NCI-H446 treated with DMSO at 0.1 percent for 48 hours (cell line): ENCODE measurements at places on chromosomes 7 and 10.

- no peak for DNase-seq
Observed at GRCh38 chr7:87564296-87564963, 36.3 kb downstream of the ABCB1 start.

GRCh38 chr7:55502124-55502857 lies 70.0 kb downstream of the VOPP1 start:
- DNase-seq: no peak

DNA sequence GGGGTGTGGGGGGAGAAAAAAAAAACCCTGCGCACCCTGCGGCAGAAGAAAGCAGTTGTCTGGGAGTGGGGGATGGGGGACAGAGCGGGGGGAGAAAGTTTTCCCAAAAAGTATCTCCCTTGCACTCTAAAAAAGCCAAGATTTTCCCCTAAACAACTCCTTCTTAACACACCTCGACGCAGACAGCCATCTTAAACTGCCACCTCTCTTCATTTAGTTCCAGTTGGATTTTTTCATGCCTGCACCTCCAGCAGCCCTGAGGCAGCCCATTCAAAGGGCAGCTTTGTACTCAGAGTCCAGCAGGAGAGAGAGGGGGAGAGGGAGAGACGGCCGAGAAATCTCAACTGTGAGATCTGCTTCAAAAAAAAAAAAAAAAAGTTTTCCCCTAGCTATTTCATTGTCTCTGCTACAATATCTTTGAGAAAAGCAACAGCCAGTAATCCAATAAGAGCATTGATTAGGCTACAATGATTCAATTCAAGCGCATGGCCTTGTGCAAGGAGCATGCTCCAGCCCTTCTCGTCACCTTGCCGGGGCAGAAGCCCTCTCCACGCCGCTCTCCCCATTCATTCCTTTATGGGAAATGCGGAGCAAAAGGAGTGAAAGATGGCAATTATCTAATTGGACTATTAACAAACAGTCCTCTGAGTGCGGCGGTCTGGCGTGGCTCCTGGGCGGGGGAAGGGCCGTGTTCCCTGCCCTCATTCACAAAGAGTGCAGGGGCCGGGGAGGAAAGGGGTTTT lies 939 bp upstream of the VAX1 start:
- no peak for DNase-seq

GRCh38 chr7:98334081-98334480 lies 52.6 kb downstream of the BRI3 start:
- DNase-seq: no peak

- no peak for DNase-seq
Observed at GRCh38 chr7:19489162-19489820, 219.5 kb downstream of the POLR1F start.

- no peak for DNase-seq
Observed at GRCh38 chr7:27947586-27948278, 207.8 kb downstream of the TAX1BP1 start.

DNA sequence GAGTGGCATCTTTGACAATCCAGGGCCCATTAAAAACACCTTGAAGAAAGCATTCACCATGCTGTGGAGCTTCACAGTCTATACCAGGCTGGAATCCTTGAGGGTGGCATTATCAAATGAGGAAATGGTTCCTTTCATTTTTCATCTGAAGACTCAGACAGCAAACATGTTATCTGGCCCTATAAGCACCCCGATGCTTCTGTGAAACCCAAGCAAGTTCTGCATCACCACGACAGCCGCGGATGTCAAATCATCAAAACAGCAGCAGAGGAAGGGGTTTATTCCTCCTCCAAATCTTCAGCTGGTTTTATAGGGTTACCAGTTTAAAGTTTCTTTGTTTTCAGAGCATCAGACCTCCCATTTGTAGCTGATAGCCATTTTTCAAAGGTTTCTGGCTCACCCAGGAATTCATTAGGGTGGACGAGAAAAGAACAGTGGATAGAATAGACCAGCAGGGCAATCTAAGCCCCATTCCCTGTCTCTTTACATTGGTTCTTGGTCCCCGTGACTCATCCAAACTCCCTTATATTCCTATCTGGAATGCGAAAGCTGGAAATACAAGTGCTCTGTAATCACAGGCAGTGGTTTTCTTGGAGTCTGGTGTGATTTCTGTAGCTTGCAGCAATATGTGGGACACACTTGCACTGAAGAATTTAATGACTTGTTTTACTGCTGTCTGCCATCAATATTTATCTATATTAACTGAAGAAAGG lies 217.9 kb downstream of the SKAP2 start:
- DNase-seq: no peak

- peak; percentile 89 for DNase-seq
Observed at GRCh38 chr7:31642681-31643115, 44.3 kb upstream of the PPP1R17 start.

- no peak for DNase-seq
Observed at GRCh38 chr10:46250898-46251856, 35.6 kb upstream of the ANTXRL start.

DNA sequence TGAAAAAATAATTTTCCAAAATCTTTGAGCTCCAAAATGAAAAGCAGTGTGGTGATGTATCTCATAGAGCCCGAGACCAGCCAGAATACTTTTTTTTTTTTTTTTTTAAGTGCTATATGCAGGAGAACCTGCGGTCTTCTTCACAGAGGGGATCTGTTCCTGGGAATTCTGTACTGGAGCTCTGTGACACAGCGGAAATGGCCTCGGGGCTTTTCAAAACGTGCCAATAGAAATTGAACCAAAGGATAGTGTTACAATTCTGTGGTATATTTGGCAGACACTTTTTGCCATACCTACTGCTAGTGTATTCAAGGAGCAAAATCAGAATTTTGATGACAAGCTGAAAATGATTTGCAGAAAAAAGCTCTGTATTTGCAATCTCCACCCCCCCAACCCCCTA lies 1429.3 kb upstream of the LRRTM3 start:
- DNase-seq: no peak

DNA sequence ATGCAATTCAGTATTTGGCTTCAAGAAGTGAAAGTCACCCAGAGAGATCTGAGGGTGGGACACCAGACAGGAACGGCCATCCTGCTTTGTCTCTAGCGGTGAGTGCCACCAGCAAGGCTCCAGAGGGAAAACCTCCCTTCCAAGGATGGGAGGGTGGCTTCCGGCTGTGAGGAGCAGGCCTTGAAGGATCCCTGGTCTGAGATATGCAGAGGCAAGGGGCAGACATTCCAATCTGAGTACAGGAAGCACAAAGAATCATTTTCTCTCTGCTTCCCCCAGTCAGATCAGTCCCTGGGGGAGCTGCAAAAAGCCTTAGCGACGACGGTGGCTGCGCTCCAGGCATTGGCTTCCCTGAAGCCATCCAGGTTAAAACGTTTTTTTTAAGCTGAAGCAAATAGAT lies 167.4 kb downstream of the TEX36 start:
- no peak for DNase-seq
